ENCODE measurements at places on chromosomes 3 and 15. TPM values are rescaled to one million over a fixed set of nuclear protein-coding genes. Genes with fewer than 3 reads are reported as not detected.

The ILDR1 gene
- polyA plus RNA-seq, result not detected

The PPM1L gene
- 6.9 TPM for polyA plus RNA-seq

The PGBD4 gene
- 0.39 TPM for polyA plus RNA-seq

The KNG1 gene
- polyA plus RNA-seq, result 0.07 TPM

The TMEM212 gene
- not detected for polyA plus RNA-seq

The ZBED2 gene
- polyA plus RNA-seq, result not detected

The SLC51B gene
- not detected for polyA plus RNA-seq

The CCR5 gene
- polyA plus RNA-seq, result 0.37 TPM

The ABHD14A gene
- polyA plus RNA-seq, result 26.3 TPM

The SERPINI2 gene
- polyA plus RNA-seq, result 0.06 TPM

The KBTBD13 gene
- polyA plus RNA-seq, result 7.8 TPM

The BCL2A1 gene
- 0.37 TPM for polyA plus RNA-seq

The LINGO1 gene
- 2.7 TPM for polyA plus RNA-seq

The ERC2 gene
- polyA plus RNA-seq, result 0.22 TPM

The FAM174B gene
- 6.1 TPM for polyA plus RNA-seq

The TP63 gene
- 0.09 TPM for polyA plus RNA-seq

The TRIM59 gene
- 0.15 TPM for polyA plus RNA-seq

The MFSD1 gene
- 11.3 TPM for polyA plus RNA-seq

The GOLGA8S gene
- polyA plus RNA-seq, result 0.03 TPM

The CPNE9 gene
- polyA plus RNA-seq, result not detected

The MFN1 gene
- 15.0 TPM for polyA plus RNA-seq

The KLF15 gene
- 30.1 TPM for polyA plus RNA-seq

The P3H2 gene
- polyA plus RNA-seq, result 0.73 TPM

The CPN2 gene
- polyA plus RNA-seq, result 0.12 TPM

The ROBO2 gene
- 0.15 TPM for polyA plus RNA-seq

The IL17RD gene
- polyA plus RNA-seq, result 1.3 TPM

The C15orf62 gene
- 0.15 TPM for polyA plus RNA-seq

The PLSCR2 gene
- polyA plus RNA-seq, result not detected

The TGM4 gene
- not detected for polyA plus RNA-seq

The OR5K2 gene
- polyA plus RNA-seq, result not detected

The PAQR9 gene
- polyA plus RNA-seq, result 5.1 TPM

The B3GNT5 gene
- 1.7 TPM for polyA plus RNA-seq

The TWF2 gene
- polyA plus RNA-seq, result 44.7 TPM

The EPHB1 gene
- 0.57 TPM for polyA plus RNA-seq

The CHRD gene
- 7.5 TPM for polyA plus RNA-seq

The LEKR1 gene
- 0.22 TPM for polyA plus RNA-seq

The CCDC54 gene
- polyA plus RNA-seq, result not detected

The FBXL2 gene
- polyA plus RNA-seq, result 1.7 TPM

The GLDN gene
- 0.65 TPM for polyA plus RNA-seq

The SLC9C1 gene
- polyA plus RNA-seq, result 0.51 TPM

The MASP1 gene
- 51.5 TPM for polyA plus RNA-seq
